ENCODE measurements at places on chromosomes 3 and 15.

GRCh38 chr15:76904461-76905012 is 603 bp downstream of the SCAPER start:
- peak; percentile 60 for DNase-seq

DNA sequence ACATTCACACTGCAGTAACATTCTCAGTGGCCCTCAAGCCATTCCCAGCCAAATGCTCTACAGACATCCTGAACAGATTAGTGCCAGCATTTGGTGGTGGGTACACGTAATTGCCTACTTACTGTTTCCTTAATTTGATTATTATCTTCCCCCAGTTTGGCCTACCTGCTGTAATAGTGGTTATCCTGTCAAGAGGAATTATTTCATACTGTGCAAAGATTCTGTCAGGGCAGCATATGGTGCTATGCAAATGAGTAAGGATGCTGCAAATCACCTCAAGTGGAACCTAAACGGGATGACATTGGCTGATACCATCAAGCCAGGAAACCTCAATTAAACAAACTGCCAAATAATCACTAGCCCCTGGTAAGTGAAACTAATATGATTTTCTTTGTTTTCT is 88.7 kb downstream of the SEMA6D start:
- no peak for DNase-seq

GRCh38 chr3:156300371-156300770 is 180.0 kb downstream of the KCNAB1 start:
- DNase-seq, result no peak

GRCh38 chr3:72081471-72082185 is 296.7 kb upstream of the PROK2 start:
- DNase-seq, result no peak

DNA sequence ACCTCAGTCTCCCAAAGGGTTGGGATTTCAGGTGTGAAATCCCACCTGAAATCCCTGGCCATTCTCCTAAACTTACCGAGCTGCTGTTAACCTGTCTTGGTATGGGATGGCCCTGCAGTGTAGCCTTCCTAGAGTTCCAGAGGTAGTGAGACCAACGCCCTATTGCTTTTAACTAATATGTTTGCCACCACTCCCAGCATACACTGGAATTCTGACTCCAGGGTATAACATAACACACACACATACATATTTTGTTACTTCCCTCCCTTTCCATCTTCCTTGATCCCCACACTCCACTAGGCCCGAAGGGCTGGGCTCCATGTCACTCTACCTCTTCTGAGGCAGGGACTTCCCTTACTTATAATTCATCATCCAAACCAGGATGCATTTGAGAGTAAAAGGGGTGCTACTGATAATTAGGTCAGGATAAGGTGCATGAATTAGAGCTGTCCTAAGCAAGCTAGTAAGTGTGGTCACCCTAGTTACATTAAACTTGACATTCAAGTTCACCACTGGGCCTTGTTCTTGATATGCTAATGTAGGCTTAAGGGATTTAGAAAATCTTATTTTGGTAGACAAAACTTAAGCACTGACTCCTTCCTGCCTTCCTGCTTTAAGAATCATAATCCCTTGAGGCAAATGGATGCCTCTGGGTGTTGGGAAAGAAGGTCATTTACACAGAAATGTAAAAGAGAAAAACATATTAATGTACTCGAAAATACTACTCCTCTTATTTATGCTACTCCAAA is 317.6 kb downstream of the MAGI1 start:
- DNase-seq, result no peak

DNA sequence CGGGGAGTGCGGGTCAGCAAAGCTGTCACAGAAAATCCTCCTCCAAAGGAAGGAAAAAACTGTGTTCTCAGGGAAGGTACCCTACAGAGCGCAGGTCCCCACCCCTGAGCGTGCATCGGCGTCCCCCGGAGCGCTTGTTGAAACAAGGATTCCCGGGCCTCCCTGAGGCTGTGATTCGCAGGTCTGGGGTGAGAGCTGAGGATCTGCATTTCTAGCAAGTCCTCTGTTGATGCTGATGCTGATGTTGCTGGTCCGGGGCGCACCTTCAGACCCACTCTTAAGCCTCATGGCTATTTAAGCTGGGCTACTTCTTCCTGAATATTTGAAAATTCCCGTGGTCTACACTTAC is 226.2 kb upstream of the IGF1R start:
- no peak for DNase-seq

- no peak for DNase-seq
Observed at GRCh38 chr3:145519398-145520047, 641.5 kb downstream of the PLOD2 start.

DNA sequence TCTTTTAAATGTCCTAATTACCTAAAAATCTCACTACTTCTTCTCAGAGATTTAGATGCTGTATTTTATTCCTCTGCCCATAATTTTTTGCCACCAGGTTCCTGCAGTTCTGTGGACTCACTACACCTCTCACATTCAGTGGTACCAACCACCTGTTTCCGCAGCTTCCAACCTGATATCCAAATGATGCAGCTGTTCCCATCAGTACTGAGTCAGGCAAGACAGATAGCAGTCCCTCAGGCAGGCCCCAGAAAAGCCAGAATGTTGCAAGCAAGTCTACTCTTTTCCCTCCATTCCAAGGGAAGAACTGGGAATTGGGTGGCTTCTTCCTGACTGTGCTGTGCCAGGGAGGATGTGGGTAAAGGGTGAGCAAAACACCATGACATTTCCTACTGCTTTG is 39.0 kb downstream of the MNS1 start:
- no peak for DNase-seq

DNA sequence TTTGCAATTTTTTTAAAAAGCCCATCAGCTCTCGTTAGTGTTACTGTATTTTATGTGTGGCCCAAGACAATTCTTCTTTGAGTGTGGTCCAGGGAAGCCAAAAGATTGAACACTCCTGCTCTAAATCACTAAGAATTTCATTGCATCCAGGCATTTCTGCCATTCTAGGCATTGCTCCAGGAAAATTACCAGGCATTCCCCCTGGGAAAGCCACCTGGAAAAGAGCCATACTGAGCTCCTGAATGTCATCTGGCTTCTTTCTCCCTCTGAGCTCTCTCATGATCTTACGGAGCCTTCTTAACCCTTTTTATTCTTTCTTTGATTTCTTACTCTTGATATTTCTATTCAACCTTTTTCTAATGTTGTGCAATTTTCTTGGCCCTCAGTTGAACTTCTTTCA is 202.2 kb downstream of the DOCK3 start:
- DNase-seq, result no peak

- DNase-seq, result no peak
Observed at GRCh38 chr3:141342386-141342785, 25.9 kb upstream of the ZBTB38 start.

DNA sequence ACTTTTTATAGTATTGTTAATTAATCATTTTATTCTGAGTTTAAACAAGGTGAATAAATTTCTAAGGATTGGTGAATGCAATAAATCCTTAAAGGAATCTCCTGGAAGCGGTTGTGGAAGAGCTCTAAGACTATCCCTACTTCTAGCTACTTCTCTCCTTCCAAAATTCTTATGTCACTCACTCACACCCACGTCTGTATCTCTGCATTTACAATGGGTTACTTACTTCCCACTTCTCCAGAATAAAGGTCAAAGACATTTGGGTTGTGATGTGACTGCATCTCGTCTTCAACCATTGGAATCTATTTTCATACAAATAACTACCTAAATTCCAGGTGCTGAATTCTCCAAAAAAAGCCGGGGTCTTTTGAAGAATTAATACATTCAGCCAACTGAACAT is 234.2 kb upstream of the MDFIC2 start:
- no peak for DNase-seq

DNA sequence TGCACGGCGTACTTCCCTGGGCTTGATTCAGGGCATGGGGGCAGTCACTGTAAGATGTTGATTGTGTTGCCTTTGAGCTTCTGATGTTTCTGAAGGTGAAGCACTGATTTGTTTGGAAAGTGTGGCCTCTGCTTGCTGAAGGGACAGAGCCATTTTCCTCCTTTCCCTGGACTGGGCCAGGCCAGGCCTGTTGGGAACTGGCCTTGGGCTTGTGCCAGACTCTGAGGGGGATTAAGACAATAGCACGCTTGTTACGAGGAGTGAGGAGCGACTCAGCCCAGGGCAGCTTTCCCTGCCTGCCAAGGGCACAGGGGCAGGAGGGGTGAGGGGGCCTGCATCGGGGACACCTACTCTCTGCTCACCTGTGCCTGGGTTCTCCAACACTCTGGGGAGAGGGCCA is 42.9 kb downstream of the LINGO1 start:
- DNase-seq, result no peak

GRCh38 chr3:157445857-157446256 is 9.2 kb downstream of the PTX3 start:
- no peak for DNase-seq

DNA sequence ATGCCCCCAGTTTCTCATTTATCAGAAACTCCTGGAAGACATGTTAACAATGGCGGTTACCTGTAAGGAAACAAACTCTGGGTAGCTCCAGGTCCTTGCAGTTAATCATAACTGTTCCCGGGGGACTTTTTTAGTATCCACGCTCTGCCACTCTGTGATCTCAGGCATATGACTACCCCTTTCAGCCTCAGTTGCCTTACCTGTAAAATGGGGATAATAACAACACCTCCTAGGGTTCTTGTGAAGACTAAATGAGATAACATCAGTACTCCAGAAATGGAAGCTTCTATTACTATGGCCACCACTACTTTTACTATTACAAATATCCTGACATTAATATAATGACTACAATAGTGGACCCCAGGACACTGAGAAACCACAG is 7.1 kb upstream of the FLNB start:
- no peak for DNase-seq

- no peak for DNase-seq
Observed at GRCh38 chr3:195888311-195888761, 20.0 kb downstream of the TNK2 start.

GRCh38 chr3:187274977-187275338 is 16.6 kb downstream of the MASP1 start:
- DNase-seq, result no peak

DNA sequence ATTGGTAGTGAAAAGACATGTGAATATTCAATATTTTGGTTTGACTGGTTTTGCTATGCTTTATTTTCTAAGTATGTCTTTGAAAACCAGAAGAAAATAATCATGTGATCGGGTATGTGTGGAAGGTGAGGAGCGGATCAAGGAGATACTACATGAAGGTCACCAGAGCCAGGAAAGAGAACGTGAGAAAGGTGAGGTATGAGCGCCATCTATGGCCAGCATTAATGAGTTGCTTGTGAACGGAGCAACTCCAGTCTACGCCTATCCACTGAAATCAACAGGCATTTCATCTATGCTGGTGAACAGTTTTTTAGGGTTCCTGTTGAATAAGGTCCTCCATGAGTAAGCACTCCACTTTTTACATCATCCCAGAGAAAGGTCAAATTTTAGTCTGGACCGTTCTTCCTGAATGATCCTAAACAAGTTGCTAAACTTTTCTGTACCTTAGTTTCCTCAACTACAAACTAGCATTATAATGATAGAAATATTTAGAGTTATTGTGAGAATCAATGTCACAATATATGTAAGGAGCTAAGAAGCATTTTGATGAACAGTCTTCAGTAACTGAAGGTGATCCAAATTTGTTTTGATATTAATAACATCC is 1435.2 kb upstream of the CADM2 start:
- DNase-seq, result peak; percentile 57

DNA sequence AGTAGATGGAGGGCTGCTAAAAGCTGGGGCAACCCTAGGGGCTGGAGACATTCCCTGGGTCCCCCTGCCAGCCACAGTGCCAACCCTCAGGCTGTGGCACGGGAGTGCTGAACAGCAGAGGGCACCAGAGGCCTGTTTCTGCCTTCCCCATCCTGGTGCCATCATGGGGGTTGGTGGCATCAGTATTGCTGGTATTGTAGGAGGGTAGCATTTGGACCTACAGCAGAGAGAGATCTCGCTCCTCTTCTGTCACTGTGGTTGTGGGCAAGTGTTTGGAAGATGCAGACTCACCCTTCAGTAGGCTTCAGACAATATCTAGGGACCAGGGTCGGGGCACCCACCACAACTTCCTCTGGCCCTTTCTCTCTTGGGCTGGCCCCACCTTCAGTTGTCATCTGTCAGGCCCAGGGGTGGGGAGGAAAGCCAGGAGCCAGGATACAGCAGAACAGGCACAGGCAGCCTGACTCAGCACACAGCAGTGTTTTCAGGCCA is 123.5 kb downstream of the RPLP1 start:
- peak; percentile 43 for DNase-seq

DNA sequence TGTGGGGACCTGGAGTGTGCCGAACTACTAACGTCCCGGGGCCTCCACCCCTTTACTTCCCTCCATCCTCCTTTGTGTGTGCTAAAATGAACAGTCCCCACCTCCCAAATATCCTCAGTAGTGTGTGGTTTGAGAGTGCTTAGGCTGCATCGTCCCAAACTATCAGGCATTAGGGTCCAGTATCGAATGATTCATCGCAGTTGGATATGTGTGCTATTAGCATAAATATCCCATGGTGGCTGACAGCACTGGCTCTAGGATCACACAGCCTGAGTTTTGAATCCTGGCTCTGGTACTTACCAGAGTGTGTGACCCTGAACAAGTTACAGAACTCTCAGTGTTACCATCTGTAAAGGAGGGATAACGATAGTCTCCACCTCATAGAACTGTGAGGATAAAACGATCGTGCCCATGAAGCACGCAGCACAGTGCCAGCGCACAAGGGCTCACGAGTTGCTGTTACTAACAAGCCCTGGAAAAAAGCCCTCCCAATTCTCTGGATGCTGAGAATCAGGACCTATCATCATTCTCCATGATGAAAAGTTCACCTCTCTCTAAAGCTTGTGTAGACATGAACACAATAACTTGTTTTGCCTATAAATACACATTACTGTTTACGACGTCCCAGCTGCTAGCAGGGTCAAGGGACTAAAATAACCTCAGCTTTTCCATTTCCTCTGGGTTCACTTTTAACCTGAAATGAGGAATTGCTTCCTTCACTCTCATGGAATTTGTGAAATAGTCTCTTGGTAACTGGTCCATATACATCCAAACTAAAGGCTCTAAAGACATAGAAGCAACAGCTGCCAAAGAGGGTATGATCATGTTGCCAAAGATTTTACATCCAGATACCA is 51.0 kb downstream of the VGLL4 start:
- no peak for DNase-seq

DNA sequence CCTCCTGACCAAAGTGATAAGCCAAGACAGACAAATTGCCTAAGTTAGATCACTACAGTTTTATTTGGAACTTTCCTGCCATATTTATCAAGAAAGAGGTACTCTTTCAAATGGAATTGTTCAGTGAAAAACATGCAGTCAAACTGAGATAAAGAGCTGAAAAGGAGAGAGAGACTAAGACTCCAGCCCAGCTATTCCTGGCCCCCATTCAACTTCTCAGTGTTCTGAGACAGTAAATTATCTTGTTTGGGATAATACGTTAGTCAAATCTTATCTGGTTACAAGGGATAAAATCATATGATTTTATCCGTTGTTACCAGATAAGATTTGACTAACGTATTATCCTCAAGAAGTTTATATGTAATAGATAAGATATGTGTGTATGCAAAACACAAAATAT is 67.6 kb upstream of the CMC1 start:
- no peak for DNase-seq

DNA sequence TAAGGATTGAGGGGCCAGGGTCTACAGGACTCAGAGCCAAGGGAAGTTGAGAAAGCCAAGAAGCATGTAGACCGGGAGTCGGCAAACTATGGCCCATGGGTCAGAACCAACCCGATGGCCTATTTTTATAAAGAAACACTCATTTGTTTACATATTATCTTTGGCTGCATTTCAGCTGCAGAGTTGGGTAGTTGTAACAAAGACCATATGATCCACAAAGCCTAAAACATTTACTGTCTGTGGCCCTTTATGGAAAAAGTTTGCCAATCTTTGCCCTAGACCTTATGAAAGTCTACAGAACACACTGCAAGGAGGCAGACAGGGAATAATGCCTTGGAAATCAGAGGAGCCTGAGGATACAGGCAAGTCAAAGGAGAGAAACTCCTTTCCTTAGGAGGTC is 63.2 kb upstream of the MNS1 start:
- DNase-seq, result no peak

Measured in OCI-LY7 (cell line).